ENCODE measurements at places on chromosomes 5 and 9. TPM values are rescaled to one million over a fixed set of nuclear protein-coding genes. Genes with fewer than 3 reads are reported as not detected.

DNA sequence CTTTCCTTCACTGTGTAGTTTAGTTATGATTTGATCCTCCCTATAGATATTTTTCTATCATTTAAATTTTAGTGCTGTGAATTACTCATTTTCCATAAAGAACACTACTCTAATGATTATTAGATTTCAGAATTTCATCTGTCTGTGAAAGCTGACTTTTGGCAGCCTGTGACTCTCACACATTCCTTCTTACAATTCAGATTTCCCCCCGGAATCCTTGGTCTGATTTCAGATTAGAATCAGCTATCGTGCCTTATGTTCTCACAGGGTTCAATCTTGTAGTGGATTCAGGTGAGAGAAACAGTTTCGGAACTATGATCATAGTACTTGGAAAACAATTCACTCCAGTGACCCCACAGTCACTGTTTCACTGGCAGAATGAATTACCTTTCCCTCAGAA, 26.2 kb downstream of the ZNF474 start:
- no peaks in the 10 kb centered on the region for H3K4me1 ChIP-seq
- no peak overlapping the region for H3K4me3 ChIP-seq

DNA sequence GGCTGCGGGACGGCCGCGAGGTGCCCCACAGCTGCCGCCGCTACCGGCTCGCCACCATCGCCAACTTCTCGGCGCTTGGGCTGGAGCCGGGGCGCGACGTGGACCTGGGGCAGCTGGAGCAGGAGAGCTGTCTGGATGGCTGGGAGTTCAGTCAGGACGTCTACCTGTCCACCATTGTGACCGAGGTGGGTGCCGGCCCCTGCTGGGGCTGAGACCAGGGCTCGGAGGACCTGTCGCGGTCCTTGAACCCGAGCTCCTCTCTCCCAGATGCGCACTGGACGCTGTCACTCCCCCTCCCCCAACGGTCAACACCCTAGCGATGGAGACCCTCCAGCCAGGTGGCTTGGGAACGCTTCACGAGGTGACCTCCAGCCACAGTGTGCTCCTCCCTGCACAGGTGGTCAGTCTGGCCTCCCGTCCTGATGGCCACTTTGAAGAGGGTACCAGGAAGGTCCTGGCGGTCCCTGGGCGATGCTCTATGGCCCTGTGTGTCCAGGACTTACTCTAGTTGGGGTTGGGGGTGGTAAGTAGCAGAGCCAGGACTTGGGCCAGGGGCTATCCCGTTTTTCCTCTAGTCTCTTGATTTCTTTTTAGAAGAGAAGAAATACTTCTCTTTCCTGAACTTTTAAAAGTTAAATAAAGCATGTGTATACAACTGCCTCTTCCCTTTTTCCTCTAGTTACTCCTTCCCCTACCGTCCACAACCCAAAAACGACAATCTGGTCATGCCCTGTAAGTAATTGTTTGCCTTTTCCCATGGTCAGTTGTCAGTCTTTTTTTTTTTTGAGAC, 866 bp downstream of the SLC22A5 start:
- H3K4me3 ChIP-seq = peak overlapping the region; percentile 69
- DNase-seq = no peak
- H3K36me3 ChIP-seq = no peaks in the 10 kb centered on the region

GRCh38 chr9:136233411-136233810, 12.2 kb downstream of the QSOX2 start:
- H3K4me3 ChIP-seq = no peak overlapping the region
- no peaks in the 10 kb centered on the region for H3K27me3 ChIP-seq
- H3K27ac ChIP-seq = peak overlapping the region; percentile 91
- H3K4me1 ChIP-seq = peaks cover 4% of the 10 kb centered on the region
- peaks cover 10% of the 10 kb centered on the region for H3K36me3 ChIP-seq
- no peak for DNase-seq

GRCh38 chr9:77455312-77455927, 192.7 kb downstream of the GNA14 start:
- H3K4me3 ChIP-seq = no peak overlapping the region
- peaks cover 17% of the 10 kb centered on the region for H3K36me3 ChIP-seq
- no peaks in the 10 kb centered on the region for H3K27me3 ChIP-seq
- peak; percentile 58 for DNase-seq

DNA sequence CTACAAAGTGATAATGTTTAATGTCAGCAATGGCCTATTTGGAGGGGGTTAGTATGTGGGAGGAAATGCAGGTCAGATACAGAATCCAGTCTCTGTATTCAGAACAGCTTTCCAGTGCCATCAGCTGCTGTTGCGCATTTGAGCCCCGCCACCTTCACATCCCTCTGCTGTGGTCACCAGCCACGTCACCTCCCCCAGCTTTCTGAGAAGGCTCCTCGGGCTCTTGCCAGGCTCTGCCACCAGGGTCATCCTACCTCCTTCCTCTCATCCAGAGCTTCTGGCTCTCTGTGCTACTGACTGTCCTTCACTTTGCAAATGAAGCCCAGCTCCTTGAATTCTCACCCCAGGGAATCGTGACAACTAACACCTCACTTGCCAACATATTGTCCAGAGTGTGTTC, 138.8 kb downstream of the PIK3R1 start:
- H3K27me3 ChIP-seq = no peaks in the 10 kb centered on the region
- peaks cover 30% of the 10 kb centered on the region for H3K4me1 ChIP-seq
- no peak overlapping the region for H3K4me3 ChIP-seq
- DNase-seq = no peak
- no peaks in the 10 kb centered on the region for H3K36me3 ChIP-seq

Gene SLC6A7
- not detected for total RNA-seq

Gene DDX41
- 156 TPM for total RNA-seq

Gene LCN6
- not detected for total RNA-seq
